DMS 273 treated with DMSO at 0.1 percent for 48 hours (cell line): ENCODE measurements at places on chromosomes 2 and 18.

- no peak for DNase-seq
These were observed 200.4 kb downstream of the TMEM247 start for GRCh38 chr2:46679761-46680160.

- no peak for DNase-seq
These were observed 169.2 kb downstream of the ASB1 start for GRCh38 chr2:238595750-238596570.

DNA sequence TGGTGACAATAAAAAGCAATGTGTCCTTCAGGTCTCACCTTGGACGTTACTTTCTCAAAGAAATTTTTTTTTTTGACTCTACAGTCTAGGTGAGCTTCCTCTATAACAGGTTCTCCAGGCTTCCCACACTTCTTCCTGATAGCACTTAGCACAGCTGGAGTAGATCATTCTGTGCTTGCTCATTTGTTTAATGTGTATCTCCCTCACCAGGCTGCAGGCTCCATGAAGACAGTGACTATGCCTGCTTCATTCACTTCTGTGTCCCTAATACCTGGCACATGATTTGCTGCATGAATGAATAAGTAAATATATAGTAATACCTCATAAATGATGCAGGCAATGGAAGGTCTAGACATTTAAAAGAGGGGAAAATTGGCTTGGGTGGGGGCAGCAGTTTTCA lies 109.9 kb upstream of the CD302 start:
- DNase-seq: no peak

DNA sequence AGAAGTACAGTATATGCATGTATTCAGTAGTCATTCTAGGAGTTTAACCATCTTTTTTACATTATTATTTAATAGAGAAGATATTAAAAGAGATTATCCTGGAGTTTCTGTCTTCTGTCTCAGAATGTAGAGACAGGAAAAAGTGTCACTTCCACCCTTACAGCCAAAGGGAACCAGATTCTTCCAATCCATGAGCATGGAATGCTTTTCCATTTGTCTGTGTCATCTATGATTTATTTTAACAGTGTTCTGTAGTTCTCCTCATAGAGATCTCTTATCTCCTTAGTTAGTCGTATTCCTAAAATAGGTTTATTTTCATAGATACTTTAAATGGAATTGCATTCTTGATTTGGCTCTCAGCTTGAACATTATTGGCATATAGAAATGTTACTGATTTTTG lies 959.5 kb upstream of the PIK3C3 start:
- no peak for DNase-seq

- no peak for DNase-seq
These were observed 58.8 kb downstream of the C2orf74 start for GRCh38 chr2:61220768-61221167.

- DNase-seq: no peak
These were observed 409.2 kb upstream of the SPHKAP start for GRCh38 chr2:228590681-228591080.

DNA sequence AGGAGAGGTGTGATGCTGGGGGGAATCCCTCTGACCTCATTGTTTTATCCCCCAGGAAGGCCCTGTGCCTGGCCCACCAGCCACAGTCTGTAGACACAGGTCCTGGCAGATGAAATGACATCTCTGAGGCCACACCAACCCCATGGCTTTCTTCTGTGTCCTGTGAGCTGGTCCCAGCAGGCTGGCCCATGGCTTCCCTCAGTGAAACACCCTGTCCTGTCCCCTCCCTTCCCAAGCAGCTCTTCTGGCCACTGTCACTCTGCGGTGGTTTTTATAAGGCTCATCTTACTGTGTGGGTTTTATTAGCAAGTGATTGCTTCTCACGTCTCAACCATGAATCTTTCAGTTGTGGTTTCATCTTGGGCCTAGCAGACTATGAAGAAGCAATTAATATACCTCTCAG lies 102.8 kb upstream of the STPG4 start:
- no peak for DNase-seq

GRCh38 chr2:166762746-166763145 lies 125.5 kb upstream of the XIRP2 start:
- DNase-seq: no peak

DNA sequence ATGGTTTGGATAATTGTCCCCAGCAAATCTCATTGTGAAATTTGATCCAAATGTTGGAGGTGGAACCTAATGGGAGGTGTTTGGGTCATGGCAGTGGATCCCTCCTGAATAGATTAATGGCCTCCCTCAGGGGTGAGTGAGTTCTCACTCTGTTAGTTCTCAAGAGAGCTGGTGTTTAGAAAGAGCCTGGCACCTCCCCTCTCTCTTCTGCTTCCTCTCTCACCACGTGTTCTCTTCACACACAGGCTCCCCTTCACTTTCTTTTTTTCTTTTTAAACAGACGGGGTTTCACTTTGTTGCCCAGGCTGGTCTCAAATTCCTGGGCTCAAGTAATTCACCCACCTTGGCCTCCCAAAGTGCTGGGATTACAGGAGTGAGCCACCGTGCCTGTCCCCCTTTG lies 111.6 kb upstream of the LTBP1 start:
- no peak for DNase-seq

DNA sequence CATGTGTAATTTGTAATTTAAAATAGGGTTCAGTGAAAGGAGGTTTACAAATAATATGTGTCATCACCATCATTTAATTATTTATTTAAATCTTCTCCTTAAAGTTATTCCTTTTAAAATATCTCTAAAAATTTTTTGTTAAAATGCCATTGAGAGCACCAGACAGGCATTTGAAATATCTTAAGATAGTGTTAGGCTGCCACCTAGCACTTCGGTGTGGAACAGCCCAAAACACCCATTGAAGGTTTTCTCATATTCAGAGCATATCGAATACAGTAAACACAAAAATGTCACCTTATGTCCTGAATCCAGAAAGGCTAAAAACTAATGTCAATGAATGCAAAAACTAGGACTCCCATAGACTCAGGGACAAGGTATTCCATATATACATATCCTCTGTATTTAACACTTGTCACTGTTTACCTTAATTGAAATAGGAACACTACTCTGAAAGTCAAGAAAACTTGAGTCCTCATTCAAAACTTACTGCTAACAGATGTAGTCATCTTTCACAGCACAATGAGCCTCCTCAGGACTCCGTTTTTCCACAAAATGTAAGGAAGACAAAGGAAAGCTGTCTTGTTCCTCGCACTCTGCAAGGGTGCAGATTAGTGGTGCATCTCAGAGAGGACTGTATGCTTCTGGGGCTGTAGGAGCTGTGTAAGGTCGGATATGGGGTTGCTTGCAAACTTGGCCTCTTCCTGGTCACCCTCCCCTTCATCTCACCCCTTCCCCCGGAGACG lies 329.5 kb downstream of the PAX3 start:
- no peak for DNase-seq

- DNase-seq: no peak
These were observed 753 bp downstream of the ITPRIPL1 start for GRCh38 chr2:96325884-96326255.

- no peak for DNase-seq
These were observed 144.9 kb upstream of the NCKAP5 start for GRCh38 chr2:133713049-133713580.

GRCh38 chr2:43224131-43224570 lies 2.3 kb downstream of the ZFP36L2 start:
- DNase-seq: no peak

DNA sequence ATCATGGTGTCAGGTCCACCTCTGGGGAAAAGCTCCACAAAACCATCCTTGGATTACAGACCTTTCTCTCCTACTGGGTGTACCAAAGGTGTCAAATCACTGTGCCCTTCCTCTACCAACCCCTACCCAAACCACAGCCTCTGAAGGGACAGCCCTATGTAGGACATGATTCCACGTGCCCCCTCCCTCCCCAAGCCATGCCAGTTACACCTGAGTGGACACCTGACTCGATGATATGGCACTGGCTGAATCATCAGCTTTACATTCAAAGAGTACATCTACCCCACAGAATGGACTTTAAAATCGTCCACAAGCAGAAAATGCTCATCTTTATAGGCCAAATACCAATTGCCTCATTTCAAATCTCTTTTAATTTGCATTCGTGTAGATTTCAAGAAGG lies 26.0 kb downstream of the TRABD2A start:
- DNase-seq: no peak

GRCh38 chr18:58314284-58314683 lies 270.3 kb downstream of the NEDD4L start:
- no peak for DNase-seq
